ENCODE measurements at places on chromosomes 6 and 20.

GRCh38 chr6:154457881-154458284 lies 52.6 kb downstream of the CNKSR3 start:
- no peak for DNase-seq

DNA sequence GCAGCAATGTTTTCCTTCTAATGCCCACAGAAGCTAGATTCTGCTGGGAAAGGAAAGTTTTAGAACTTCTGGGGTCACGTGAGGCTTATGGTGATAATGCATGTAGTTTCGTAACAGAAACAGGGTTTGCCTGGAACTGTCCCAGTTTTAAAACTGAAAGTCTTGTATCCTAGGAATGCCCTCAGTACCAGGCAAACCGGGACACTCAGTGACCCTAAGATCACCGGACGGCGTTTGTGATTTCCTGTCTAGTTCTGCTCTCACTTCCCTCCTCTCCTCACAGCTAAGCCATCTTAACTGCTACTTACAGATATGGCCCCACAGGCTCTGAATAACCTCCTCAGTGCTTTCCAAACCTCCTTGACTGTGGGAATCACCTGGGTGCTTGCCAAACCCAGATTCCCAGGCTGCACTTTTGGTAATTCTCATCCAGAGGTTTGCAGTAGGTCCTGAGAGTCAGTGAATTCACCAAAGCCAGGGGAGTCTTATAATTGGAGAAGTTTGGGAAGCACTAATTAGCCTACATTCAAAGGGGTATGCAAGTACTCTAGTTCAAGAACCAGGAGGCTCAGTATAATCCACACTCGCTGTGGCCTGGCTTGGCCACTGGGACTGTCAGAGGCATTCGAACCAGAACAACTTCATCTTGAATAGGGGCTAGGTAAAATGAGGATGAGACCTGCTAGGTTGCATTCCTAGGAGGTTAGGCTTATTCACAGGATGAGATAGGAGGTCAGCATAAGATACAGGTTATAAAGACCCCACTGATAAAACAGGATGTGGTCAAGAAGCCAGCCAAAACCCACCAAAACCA lies 231.6 kb upstream of the MYLIP start:
- DNase-seq: no peak

DNA sequence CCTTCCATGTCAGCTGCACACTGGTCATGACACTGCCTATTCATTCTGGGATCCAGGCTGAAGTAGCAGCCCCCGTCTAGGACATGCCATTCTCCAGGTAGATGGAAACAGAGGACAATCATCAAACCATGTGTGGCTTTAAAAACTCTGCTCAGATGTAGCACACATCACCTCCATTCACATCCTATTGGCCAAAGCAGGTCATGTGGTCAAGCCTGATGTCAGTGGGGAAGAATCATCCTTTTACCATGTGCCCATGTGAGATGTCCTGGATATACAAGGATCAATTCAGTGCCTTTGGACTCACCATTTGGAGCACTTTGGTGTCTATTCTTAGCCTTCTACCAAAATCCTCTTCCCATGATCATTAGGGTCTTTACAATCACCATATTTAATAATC lies 99.5 kb downstream of the CDC5L start:
- no peak for DNase-seq

GRCh38 chr20:8807480-8808201 lies 261.2 kb upstream of the PLCB4 start:
- DNase-seq: no peak

DNA sequence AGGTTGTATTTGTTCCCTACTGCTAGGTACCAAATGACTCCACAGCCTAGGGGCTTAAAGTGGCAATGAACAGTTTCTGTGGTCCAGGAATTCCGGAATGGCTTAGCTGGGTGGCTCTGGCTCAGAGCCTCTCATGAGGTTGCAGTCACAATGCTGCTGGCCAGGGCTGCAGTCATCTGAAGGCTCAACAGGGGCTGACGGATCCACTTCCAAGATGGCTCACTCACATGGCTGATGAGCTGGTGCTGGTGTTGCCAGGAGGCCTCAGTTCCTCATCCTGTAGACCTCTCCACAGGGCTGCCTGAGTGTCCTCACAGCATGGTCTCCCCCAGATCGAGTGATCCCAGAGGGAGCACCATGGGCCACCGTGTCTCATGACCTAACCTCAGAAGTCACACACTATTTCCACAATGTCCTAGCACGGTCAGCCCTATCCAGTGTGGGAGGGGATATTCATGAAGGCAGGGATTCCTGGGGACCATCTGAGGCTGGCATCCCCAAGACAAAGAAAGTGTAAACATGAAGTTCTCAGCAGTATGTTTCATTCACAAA lies 19.0 kb upstream of the BPI start:
- no peak for DNase-seq

DNA sequence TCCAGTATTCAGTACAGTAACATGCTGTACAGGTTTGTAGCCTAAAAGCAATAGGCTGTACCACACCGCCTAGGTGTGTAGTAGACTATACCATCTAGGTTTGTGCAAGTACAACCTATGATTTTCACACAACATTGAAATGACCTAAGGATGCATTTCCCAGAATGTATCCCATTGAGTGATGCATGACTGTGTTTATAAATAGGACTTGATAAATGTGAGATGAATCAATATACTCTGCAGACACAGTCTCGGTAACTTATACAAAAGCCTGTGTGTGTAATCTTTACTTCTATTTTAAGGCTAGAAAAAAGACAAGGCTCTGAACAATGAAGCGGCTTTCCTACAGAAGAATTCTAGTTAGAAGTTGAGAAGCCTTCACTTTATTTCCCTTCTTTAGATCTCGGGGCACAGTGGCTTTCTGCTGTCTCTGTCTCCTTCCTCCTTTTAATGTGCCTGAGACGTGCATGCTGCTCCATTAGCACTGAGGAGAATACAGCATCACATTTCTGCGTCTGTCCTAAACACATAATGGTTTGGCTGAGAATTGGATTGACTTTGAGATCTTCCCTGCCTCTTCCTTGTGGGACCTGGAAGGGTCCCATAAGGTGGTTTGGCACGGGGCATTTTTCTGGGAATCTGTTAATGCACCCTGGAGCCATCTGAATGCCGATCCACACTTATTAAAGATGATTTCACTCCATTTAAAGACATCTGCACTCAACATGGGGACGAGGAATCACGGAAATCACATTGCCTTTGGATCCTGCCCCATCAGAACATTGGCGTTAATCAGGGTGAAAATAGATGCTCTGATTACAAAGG lies 112.5 kb downstream of the SCML4 start:
- no peak for DNase-seq

DNA sequence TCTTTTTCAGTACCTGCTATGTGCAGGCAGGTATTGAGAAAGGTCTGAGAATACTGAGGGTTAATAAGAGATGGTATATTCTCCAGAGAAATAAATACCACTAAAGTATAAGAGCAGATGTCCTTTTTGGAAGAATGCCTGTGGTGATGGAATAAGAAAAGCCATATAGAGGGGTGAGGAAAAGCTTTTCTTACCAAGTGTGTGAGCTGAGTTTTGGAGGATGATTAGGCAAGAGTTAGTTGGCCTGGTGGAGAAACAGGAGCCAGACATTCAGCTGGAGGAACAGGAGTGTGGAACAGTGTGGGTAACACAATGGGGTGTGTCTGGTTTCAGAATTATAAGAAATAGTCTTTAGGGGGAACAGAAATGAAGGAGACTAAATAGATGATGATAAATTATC lies 19.9 kb downstream of the ZNF451 start:
- no peak for DNase-seq

- no peak for DNase-seq
Measured at GRCh38 chr20:2114990-2115681, 13.5 kb downstream of the STK35 start.

- DNase-seq: no peak
Measured at GRCh38 chr6:29451471-29452193, 5.2 kb downstream of the OR11A1 start.

GRCh38 chr6:52675372-52675771 lies 4.5 kb downstream of the TMEM14A start:
- DNase-seq: no peak

Data from stimulated activated CD4-positive, alpha-beta T cell treated with anti-CD3 and anti-CD28 coated beads, TNF-alpha, amount 100 ng/mL, for 1 hour (primary cell).